ENCODE measurements at places on chromosomes 12 and 14.

GRCh38 chr12:2739832-2740641, 54.7 kb upstream of the FKBP4 start:
- no peak for DNase-seq

DNA sequence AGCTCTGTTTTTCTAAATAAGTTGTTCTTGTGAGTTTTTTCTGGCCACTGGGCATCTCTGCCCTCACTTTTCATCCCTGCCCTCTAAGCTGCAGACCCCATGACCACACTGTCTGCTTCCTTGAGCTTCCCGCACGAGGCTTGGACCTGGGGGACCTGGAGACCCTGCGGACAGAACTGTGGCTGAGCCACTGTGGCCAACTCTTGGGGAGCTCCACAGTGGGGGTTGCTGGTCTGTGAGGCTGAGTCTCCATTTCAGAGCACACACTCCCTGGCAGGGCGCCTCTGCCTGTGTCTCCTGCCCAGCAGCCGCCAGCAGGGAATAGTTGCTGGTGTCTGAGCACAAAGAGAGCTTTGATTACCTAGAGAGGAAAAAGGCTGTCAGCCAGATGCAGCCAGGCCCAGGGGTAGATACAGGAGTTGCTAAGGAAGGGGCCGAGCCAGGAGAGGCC, 13.1 kb upstream of the RIN3 start:
- DNase-seq, result no peak

- DNase-seq, result no peak
Measured at GRCh38 chr14:62118871-62119270, 356.7 kb downstream of the SNAPC1 start.

DNA sequence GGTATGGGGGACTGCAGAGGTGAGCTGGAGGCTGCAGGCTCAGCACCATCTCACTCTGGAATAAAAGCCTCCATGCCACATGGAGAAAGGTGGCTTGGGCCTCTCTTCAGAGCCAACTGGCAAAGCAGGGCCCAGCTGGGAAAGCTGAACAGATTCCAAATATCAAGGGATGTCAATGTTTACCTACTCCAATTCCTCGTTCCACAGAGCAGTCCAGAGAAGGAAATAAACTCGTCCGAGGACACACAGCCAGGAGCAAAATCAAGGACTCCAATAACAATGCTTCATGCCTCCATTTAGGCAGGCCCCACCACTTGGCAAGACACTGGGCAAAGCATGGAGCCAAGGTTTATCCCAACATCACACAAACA, 36.3 kb upstream of the PNMA1 start:
- DNase-seq, result no peak

DNA sequence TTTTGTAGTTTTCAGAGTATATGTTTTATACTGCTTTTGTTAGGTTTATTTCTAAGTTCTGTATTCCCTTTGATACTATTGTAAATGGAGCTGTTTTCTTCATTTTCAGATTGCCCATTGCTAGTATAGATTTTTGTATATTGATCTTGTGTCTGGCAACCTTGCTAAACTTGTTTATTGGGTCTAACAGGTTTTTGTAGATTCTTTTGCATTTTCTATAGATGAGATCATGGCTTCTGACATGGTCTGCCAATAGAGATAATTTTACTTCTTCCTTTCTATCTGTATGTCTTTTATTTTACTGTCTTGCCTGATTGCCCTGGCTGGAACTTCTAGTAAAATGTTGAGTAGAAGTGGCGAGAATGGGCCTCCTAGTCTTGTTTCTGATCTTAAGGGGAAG, 40.3 kb downstream of the ANKRD9 start:
- no peak for DNase-seq

DNA sequence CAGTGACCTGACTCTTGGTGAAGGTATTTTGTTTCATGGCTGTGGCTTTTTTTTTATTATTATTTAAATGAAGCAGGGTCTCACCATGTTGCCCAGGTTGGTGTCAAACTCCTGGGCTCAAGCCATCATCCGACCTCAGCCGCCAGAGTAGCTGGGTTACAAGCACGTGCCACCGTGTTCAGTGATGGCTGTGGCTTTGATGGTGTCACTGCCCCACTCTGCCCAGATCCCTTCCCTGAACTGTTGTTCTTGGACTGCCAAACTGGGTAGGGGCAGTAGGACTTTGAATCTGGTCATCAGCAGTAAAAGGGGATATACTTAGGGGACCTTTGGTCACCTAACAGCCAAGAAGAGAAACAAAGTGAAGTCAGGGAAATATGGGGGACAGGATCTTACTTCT, 19.4 kb downstream of the B4GALNT3 start:
- DNase-seq, result no peak

GRCh38 chr14:68576031-68576430, 216.8 kb downstream of the ZFP36L1 start:
- no peak for DNase-seq

DNA sequence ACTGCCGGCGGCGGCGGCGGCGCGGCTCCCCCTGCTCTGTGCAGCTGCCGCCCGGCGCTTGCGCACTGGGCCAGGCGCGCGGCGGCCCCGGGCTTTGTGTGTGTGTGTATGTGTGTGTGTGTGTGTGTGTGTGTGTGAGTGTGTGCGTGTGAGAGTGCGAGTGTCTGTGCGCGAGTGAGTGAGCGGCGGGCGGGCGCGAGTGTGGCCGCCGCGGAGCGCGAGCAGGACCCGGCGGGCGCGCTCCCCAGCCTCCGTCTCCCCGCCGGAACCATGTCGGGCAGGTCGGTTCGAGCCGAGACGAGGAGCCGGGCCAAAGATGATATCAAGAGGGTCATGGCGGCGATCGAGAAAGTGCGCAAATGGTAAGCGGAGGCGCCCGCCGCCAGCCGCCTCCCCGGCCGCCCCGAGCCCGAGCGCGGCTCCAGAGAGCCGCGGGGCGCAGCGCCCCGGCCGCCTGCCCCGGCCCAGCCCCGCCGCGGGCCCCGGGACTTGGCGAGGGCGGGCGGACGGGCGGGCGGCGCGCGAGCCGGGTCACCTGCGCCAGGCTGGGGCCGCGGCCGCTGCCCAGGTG, at the start of gene BCL7A:
BCL7A (plus strand) TSS at position 63 of the 571 bp plus-strand sequence; CDS start at position 271, 208 bp downstream.
- DNase-seq, result no peak

DNA sequence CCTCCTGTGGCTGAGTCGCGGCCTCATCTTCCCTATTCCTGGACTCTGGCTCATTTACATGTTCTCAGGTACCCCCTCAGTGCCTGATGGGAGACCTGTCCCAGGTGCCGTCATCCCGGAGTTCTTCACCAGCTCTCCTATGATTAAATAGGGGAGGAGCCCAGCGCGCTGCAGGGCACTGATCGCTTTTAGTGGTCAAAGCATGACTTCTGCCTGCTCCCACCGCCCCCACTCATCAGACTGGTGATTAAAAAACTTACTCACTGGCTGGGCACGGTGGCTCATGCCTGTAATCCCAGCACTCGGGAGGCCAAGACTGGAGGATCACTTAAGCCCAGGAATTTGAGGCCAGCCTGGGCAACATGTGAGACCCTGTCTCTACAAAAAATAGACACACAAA, 85.9 kb downstream of the FOXN4 start:
- no peak for DNase-seq

GRCh38 chr14:26791117-26791806, 193.4 kb upstream of the NOVA1 start:
- no peak for DNase-seq

GRCh38 chr12:113098441-113099028, 37.0 kb downstream of the RASAL1 start:
- DNase-seq, result no peak

- no peak for DNase-seq
Measured at GRCh38 chr12:96445691-96446583, 43.4 kb upstream of the CFAP54 start.

GRCh38 chr12:20716037-20716436, 20.9 kb downstream of the SLCO1C1 start:
- peak; percentile 20 for DNase-seq

DNA sequence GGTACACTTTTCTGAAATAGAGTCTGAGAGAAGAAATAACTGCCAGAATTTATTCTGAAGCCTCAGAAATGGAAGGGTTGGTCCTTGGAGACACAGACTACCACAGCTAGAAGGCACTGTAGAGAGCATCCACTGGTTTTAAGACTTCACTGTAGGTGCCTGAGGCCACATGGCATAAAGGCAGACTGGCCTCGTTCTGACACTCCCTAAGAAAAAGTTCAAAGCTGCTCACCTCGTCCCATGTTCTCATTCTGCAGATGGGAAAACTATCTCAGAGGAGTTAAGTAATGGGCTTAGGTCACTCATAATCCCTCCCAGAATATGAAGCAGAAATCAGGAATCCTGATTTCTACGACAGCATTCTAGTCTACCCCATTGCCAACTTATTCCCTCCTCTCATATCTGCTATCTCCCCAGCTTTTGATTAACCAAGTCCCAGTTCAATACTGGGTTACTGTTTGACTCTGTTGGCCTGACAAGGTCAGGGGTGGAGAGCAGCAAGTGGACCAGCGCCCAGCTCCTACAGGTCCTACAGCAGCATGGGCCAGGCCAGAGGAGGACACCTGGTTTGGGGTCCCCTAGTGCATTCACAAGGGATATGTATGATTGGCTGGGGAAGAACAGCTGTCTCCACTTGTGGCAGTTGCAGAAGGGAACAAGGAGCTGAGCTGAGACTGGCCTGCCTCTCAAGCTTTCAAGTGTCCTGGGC, 3.7 kb downstream of the ITGA5 start:
- DNase-seq, result no peak

GRCh38 chr14:97602438-97603117, 805.4 kb downstream of the VRK1 start:
- no peak for DNase-seq

- no peak for DNase-seq
Measured at GRCh38 chr12:103547376-103547775, 39.7 kb upstream of the STAB2 start.

- no peak for DNase-seq
Measured at GRCh38 chr12:108289350-108290161, 49.6 kb downstream of the CMKLR1 start.

DNA sequence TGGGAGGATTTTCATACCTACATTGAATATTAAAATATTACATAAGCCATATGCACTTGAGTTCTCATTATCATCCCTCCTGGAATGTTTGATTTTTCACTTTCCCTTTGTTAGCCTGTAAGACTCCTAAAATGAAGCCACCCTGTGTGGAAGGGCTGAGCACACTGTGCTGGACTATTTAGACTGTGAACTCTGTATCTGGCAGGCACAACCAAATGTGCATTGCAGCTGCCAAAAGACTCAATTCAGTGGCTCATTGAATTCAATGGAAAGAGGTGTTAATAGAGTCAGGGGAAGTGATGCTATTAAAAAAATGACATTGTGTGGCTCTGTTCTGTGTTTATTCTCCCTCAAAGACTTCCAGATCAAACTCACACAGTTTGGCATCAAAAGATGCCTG, 111.1 kb downstream of the SMOC1 start:
- DNase-seq, result no peak

- DNase-seq, result no peak
Measured at GRCh38 chr12:8914716-8915526, 612 bp downstream of the PHC1 start.

DNA sequence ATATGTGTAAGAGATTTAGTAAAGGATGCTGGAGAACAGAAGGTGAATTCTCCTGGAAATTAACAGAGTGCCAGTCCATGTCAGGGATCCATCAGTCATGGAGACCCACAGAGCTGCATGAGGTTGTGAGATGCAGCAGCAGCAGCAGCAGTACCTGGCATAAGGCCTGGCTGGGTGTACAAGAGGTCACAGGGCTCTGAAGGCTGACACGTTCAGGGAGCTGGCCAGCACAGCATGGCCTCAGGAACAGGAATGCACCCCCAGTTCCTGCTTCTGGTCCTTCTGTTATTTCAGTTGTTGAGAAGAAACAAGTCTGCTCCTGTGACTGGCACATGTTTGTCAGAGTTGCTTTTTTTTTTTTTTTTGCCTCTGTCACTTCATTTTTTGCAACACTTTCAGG, 210.8 kb downstream of the CNTN1 start:
- DNase-seq, result no peak

- DNase-seq, result no peak
Measured at GRCh38 chr12:4809449-4810218, 89.4 kb downstream of the GALNT8 start.

GRCh38 chr12:77685112-77685511, 145.6 kb upstream of the NAV3 start:
- peak; percentile 37 for DNase-seq

GRCh38 chr14:49218436-49219092, 367.6 kb downstream of the RPS29 start:
- DNase-seq, result no peak

- no peak for DNase-seq
Measured at GRCh38 chr12:109735825-109736551, 22.4 kb downstream of the FAM222A start.

DNA sequence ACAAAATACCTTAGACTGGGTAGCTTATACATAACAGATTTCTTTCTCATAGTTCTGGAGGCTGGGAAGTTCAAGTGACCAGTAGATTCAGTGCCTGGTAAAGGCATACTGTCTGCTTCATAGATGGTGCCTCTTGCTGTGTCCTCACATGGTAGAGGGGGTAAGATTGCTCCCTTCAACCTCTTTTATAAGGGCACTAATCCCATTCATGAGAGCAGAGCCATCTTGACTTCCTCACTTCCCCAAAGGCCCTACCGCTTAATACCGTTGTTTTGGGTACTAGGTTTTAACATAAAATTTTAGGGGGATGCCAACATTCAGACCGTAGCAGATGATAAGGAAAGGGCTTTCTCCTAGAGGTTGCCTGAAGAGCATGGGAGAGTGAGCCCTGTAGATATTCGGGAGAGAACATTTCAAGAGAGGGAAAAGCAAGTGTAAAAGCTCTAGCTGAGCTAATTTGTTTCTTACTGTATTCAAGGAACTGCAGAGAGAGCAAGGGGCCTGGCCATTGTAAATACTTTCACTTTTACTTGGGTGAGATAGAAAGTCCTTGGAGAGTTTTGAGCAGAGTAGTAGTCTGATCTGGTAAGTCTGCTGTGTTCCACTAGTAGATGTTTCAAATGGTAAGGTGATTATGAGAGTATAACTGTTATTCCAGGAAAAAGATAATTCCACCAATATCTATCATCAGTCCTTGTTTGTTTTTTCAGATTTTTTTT, 27.3 kb downstream of the FRS2 start:
- no peak for DNase-seq

DNA sequence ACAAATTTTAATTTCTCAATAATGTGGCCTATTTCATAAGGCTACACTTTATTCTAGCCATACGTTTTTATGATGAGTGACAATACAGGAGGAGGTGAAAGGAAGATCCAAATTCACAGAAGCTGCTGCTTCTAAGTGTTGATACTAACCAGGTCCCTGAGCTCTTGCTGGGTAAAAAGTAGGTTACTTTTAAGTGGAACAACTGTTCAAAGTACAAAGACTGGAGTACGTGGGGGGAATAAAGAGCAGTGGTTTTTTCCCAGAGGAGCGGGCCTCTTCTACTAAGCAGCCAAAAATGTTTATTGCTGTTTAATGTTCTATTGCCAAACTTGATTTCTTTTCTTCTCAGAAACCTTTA, 301.8 kb downstream of the AEBP2 start:
- no peak for DNase-seq

- DNase-seq, result no peak
Measured at GRCh38 chr14:33534632-33535031, 416.2 kb downstream of the EGLN3 start.

- DNase-seq, result no peak
Measured at GRCh38 chr12:123928274-123928865, 44.3 kb downstream of the CCDC92 start.

DNA sequence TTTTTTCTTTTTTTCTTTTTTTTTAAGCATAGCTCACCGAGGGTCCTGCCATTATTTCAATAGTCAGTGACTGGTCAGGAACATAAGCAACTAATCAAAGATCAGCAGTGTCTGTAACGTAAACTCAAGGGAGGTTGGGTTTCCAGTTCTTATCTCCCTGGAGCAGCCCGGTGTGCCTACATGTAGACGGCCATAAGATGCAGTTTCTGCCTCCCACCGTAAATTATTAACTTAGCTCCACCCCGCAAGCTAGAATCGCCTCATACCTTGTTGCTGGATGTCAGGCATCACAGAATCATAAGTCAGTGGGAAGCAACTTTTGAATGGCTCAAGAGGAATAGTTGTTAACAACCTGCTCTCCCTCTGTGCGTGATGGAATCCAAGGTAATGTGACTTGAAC, at the start of gene MYO1H:
MYO1H (plus strand) TSS at position 312 of the 400 bp plus-strand sequence; CDS start at position 373, 61 bp downstream.
- no peak for DNase-seq

All from right renal pelvis (tissue), 4 donors.